ENCODE measurements at places on chromosomes 4 and X.
A peak's percentile ranks its signal among the peaks of the same experiment; 100 is the strongest.

- DNase-seq = no peak
Measured at GRCh38 chr4:54643958-54644751, 13.6 kb upstream of the KIT start.

- DNase-seq = no peak
Measured at GRCh38 chr4:88803600-88804096, 106.0 kb upstream of the NAP1L5 start.

- DNase-seq = no peak
Measured at GRCh38 chr4:122895336-122895995, 26.9 kb downstream of the NUDT6 start.

DNA sequence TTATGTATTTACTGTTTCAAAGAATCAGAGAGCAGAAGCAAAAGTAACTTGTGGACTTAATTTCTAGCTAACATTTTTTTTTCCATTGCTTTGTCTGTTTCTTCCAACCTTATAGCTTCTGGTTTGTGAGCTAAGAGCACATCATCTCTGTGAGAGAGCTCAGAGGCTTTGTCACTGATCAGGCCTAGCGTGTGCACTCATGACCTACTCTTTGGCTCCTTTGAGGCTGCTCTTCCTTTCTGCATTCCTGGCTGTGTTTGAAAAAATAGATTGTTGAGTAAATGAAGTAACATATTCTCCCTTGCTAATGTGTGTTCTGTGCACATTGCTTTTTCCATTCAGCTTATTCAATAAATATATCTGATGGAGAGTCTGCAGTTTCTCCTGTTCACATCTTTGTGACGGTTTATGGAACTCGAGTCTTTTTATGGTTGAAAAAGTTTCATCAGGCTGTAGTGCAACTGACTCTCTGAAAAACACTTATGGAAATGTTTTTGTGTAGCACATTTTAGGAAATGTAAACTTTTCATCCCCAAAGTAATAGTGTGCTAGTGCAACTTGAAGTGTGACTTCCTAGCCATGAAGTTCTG is 133.0 kb downstream of the RAPGEF2 start:
- DNase-seq = no peak

DNA sequence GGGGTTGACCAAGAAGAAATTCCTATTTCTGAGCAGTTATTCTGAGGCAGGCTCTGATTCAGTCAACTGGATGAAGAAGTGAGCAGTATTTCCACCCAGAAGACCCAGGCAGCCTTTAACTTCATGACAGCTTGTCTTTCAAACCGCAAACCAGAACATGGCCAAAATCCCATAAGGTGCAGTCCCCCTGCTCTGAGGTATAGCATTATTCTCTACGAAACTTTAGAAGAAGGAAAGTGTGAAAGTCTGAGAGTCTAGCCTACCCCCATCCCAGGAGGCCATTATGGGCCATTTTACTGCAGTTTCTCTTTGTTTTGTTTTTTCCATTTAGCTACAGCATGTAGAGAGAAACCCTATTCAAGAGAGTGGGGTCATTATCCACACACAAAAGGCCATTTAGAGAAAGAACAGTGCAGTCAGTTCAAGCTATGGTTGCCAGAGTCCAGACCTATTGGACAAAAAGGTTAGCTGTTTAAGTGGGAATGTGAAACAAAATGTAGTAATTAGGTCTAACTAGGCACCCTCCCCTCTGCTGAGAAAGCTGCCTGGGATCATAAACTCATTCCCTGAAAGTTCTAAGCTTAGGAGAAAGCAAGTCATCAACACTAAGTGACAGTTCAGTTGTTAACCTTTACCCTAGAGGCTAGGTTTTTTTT is 52.1 kb upstream of the RASGEF1B start:
- no peak for DNase-seq

DNA sequence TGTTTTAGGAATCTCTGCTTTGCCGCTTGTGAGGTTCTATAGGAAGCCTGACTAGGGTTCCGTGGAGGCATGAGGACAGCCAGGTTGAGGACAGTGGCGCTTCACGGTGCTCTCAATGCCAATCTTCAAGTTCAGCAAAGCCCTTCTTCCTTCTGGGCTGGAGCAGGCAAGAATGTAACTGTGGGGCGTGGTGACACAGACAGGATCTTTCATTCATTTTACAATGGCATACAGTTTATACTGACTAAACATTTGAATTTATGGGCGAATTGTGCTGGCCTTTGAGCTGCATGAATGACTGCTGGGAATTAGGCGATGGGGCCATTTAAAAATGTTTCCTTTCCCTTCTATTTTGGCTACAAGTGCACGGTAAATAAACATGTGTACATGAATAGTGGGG is 2.9 kb upstream of the NHS start:
- DNase-seq = no peak

GRCh38 chr4:155787113-155787710 is 28.4 kb downstream of the GUCY1B1 start:
- DNase-seq = peak; percentile 29

DNA sequence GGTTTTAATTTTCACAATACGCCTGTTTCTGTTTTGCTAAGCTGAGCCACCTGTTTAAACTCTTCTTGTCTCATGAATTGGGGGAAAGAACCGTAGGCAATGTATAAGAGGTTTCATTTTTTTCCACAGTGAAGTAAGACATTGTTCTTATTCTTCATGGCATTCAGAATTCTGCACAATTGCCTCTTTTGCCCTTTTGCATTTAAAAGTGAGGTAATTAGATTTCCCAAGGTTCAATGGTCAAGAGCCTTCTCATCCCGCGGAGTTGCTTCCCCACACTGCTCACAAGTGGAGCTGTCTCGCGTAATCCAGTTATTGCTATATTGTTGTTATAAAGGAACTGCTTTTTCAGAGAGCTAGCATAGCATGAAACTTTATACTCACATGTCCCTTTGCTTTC is 90.9 kb upstream of the SPRY1 start:
- no peak for DNase-seq

- DNase-seq = no peak
Measured at GRCh38 chrX:53268173-53268572, 13.2 kb downstream of the IQSEC2 start.

GRCh38 chr4:55378617-55379467 is 16.9 kb upstream of the TMEM165 start:
- no peak for DNase-seq

DNA sequence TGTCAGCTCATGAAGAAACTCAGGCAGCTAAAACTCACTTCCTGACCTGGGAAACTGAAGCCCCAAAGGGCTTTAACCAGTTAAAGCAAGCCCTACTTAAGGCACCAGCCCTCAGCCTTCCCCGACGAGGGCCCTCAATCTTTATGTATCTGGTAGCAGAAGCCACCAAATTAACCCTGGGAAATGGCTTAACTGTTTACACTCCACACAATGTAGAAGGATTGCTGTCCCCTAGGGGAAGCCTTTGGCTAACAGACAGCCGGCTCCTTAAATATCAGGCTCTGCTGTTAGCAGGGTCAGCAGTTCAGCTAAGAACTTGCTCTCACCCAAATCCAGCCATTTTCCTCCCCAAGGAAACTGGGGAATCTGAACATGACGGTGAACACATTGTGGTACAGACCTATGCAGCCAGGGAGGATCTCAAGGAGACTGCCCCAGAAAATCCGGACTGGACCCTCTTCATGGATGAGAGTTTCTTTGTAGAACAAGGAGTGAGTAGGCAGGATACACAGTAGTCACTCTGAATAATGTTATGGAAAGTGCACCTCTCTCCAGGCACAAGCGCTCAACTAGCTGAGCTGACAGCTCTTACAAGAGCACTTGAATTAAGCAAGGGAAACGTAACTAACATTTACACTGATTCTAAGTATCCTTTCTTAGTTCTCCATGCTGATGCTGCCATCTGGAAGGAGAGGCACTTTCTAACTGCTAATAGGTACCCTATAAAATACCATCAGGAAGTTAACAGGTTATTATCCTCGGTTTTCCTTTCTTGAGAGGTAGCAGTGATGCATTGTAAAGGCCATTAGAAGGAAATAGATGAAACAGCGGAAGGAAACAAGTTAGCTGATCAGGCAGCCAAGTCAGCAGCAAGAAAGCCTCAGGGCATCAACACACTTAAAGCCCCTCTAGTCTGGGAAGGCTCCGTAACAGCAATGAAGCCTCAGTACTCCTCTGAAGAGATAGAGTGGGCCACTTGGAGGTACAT is 9.6 kb upstream of the NAF1 start:
- DNase-seq = no peak

DNA sequence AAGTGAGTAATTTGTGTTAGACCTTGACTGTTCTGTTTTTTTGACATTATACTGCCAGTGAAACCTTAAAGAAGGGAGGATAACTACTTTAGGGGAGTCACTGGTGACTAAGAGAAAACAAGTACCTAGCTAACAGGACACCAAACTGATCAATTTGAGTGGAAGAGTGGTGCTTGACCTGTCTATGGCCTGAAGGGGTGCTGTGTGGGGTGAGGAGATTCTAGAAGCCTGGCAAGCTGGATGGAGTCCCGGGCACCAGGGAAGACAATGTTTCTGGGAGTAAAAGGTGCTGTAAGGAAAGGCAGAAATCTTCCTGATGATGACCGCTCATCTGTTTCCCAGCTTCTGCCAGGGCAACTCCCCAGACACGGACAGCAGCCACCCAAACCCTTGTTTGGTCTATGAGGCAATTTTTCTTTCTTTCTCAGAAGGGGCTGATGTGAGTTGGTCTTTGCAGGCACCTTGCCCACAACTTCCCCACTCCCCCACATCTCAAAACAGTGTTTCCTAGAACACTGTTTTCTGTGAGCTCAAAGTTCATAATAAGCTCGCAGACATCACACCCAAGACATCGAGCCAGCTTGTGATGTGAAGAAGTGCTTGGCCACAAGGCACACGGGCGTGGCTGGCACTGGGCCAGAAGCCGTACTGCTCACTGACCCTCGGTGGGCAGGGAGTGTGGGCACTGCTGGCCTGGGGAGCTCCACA is 4.6 kb downstream of the TXK start:
- DNase-seq = no peak

GRCh38 chr4:115274545-115274944 is 161.1 kb upstream of the NDST4 start:
- no peak for DNase-seq

GRCh38 chr4:11801466-11802446 is 373.1 kb upstream of the HS3ST1 start:
- DNase-seq = no peak

GRCh38 chr4:111519683-111520082 is 625.6 kb upstream of the FAM241A start:
- DNase-seq = no peak

DNA sequence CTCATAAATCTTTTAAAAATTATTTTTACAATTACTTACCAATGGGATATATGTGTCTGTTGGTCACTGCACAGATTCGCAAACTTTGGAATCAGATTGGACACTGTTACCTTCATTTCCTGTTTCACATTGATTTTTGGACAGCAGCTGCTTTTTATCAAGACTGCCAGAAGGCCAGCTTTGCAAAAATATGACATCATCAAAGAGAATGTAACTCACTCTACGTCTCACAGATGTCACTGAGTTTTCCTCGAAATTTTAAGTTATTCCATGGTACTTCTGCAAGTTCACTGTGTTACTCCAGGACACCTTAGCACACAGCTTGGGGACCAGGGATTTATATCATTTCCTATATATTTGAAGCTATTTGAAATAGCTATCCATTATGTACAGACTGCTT is 31.8 kb upstream of the MAGEB2 start:
- no peak for DNase-seq

DNA sequence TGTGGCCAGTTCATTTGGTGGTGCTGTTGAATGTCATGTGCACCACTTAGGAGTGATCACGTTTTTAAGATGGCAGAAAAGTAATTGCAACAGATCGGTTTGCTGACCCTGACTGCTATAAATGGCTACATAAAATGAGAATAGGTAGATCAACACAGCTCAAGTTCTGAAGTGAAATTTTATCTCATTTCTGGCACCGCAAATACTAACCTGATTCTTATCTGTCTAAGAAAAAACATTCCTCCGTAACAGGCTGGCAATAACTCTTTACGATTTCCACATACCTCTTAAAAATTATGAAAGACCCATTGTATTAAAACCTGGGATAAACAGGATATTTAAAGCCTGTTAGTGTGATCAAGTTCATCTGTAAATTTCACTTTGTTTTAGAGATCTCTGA is 387.5 kb downstream of the PDGFC start:
- no peak for DNase-seq

DNA sequence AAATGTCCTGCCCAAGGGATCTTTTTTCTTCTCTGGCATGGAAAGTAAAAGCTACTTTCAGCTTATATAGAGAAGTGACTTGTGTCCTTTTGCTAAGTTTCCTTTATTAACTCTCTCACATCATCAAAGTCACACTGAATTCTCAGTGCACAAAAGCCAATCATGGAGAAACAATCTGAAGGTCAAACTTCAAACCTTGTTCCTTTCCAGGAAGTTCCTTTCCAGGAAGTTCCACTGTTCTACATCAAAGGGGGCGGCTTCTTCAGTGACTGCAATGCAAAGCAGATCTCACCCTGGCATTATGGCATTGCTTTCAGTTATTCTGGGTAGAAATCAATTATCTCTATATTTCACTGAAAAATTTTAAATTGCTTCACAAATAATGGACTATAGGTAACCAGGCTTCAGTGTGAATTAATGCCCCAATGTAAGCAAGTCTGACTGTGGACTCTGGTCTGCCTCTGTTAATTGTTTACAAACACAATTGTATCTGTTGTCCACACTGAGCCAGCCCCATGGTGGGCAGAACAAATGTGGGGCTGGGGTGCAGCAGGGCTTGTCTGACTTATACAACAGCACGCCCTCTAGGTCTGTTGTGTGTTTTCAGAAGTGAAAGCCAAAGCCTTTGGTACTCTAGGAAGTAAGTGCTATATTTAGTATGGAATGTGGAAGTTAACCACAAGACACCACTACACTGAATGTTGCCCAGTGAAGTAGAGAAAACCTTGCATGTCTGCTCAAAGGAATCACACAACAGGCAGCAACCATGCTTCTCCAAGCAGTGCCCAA is 98.8 kb downstream of the CDS1 start:
- DNase-seq = no peak

GRCh38 chr4:74033739-74034138 is 4.8 kb downstream of the CXCL3 start:
- no peak for DNase-seq

DNA sequence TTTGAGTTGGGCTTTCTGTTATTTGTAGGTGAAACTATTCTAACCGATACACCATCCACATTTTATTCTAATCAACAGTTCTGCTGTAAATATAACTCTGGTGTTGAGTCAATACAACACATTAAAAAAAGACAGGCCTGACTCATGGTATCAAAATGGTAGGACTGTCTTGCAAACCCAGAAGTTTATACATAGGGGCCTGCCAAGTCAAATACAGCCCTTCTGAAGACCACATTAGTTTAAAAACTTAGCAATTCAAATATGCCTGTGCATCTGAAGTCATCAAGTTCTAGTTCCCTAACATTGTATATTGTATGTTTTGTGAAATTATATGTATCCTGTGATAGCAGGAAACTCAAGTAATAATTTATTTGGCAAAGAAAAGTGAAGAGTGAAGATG is 24.4 kb upstream of the PDE5A start:
- DNase-seq = no peak
